Activated T-helper 1 cell treated with anti-CD3 and anti-CD28 coated beads, Interleukin-2, amount 50 U/mL, for 16 hours (primary cell): ENCODE measurements at places on chromosomes 16 and 17.
A peak's percentile ranks its signal among the peaks of the same experiment; 100 is the strongest.

- DNase-seq, result no peak
Measured at GRCh38 chr17:19551165-19551564, 17.5 kb downstream of the SLC47A1 start.

GRCh38 chr16:35562471-35562870 lies 2103.1 kb downstream of the TP53TG3F start:
- no peak for DNase-seq

DNA sequence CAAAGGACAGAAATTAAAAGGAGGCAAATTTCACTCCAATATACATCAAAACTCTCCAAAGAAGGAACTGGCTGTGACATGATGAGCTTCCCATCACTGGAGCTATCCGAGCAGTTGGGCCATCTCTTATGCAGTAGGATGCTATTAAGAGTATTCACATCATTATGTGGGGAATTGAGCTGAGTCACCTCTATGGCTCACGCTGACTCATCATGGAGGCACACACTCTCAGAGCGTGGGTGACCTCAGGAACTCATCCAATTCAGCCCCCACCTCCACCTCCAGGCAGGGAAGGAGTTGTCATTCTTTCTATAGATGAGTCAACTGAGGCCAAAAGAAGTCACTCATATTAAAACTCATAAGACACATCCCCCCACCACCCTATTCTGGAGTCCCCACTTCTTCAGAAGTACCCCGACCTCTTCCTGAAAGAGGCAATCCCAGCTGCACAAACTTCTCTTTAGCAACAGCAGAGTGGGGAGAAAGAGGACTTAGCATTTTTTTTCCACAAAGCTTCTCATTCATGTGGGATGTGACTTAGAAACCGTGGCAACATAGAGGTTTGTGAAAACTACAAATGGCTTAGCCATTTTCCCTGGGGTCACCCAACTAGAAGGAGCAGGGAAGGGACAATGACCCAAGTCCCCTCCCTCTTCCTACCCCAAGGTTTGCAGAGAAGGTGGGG lies 32.5 kb downstream of the ABCC12 start:
- peak; percentile 20 for DNase-seq

DNA sequence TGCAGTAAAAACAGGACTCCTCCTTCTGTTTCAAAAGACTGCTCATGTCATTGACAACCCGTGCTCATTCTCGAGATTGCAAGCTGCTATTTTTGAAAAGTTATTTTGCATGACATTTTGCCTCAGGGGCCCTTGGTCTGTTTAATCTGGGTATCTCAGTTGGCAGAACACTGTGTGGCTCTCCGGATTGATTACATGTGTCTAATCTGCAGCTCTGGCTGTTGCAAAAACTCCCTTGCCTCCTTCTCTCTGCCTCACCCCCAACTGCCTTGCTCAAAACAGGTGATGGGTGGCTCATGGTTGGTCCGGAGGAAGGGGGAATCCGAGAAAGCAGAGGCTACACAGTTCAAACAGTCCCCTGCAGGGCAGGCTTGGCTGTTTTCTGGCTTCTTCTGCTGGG lies 25.3 kb downstream of the GINS3 start:
- DNase-seq, result no peak

GRCh38 chr16:60684002-60684401 lies 1352.2 kb downstream of the CDH8 start:
- DNase-seq, result no peak
